M059J (cell line): ENCODE measurements at places on chromosomes 3 and 15.

GRCh38 chr3:134018406-134018805 is 11.3 kb downstream of the SLCO2A1 start:
- no peak for DNase-seq

DNA sequence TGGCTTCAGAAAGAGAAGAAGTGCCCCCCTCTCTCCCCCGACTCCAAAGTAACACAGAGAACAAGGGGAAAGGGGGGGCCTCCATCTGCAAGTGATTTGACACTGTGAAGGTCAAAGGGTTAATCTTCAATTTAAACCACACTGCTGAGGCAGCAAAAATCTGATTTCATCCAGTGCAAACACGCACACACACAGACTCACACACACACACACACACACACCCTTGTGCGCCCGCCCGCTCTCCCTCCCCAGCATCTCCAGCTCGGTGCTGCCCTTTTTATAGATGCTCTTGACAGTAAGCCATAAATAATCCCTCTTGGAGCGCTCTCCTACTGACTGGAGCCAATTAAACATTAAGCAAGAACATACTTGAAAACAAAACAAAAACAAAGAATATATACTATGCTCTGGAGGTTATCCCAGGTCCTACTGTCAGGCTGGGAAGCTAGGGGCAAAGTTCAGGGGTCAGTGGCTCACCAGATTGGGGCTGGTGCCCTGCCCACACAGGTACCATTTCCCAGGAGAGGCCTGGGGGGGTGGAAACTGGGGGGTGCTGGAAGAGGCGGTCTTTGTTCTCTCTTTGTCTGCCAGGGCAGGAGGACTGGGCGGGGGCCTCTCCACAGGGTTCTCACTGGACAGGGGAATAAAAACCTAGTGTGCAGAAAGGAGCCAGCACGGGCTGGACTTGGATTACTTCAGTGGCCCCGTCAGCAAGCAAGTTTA is 16.3 kb downstream of the BMF start:
- DNase-seq: peak; percentile 86

DNA sequence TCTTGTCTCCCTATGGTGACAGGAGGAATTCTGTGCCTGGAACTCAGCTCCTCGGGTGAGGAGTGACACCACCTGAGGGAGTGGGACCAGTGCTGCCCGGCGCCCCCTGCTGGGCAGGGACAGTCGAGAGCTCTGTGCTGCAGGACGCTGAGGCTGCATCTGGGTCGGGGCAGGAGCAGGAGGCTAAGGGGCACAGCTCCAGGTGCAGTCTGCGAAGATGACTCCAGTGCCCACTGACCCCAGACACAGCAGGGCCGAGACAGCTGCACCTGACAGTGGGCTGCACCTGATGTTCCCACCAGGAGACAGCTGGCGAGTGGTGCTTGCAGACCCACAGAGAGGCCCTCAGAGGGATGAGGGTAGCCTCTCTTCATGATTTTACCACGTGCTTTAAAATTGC is 152.9 kb downstream of the ATP10A start:
- DNase-seq: no peak

DNA sequence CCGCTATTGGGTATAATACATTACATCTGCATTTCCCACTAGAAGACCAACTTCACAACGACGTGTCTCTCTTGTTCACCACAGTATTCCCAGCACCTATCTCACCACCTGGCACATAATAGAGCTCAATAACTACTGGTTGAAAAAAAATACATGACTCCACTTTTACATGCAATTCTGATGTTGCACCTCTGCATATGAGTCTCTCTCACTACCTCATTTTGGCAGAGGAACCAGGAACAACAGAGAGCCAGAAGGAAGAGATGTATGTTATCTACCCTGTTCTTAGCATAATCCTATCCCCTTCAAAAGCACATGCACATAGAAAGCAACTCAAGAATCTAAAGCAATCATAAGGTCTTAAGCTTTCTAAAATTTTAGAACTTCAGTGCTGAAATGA is 61.6 kb downstream of the SHQ1 start:
- DNase-seq: no peak

DNA sequence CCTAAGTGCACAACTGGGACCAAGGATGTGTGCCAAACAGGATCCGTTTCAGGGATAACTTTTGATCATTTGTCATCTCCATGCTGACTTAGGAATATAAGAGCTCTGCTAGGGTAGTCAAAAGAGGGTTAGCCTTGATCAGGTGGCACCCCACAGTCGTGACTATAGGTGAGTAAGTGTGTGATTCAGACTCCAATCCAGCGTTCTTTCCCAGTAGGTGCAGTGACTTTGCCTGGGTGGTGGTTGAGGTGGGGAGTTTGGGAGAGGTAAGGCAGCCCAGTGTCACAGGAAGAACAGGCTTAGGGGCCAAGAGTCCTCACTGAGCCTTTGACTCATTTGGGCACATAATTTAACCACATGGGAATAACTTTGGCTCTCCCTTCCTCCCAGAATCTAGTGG is 51.0 kb downstream of the CHDH start:
- DNase-seq: peak; percentile 9

GRCh38 chr15:101490408-101490891 is 943 bp upstream of the PCSK6 start:
- no peak for DNase-seq

DNA sequence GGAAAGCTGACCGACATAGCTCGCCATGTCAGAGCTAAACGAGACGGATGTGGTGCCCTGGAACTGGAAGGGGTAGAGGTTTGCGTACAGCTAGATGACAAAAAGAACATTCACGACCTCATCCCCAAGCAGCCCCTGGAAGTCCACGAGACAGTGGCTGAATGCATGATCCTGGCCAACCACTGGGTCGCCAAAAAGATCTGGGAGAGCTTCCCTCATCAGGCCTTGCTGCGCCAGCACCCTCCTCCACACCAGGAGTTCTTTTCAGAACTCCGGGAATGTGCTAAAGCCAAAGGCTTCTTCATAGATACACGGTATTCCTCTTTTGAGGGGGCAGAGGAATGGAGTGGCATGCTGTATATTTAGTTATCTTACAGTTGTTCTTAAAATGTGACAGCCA is 30.4 kb downstream of the TIPIN start:
- no peak for DNase-seq

- no peak for DNase-seq
Measured at GRCh38 chr3:12916159-12916558, 74.8 kb upstream of the RPL32 start.

- no peak for DNase-seq
Measured at GRCh38 chr3:170421111-170421641, 2.5 kb downstream of the CLDN11 start.

- DNase-seq: no peak
Measured at GRCh38 chr3:194308601-194309449, 42.3 kb downstream of the CPN2 start.

- no peak for DNase-seq
Measured at GRCh38 chr3:138678086-138678485, 69.5 kb downstream of the FAIM start.

DNA sequence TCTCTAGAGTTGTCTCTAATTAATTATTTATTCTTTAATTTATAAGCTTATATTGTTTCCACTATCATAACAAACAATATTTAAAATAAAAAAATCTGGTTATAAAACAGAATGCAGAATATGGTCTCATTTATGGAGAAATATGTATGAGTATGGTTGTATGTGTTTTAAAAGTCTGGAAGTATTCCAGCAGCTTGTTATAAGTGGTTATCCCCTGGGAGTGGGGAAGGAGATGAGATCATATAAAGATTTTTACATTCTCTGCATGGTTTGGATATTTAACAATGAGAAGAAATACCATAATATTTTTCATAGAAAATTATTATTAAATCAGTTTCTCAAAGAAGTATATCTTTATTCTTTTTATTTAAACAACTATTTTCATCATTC is 135.4 kb upstream of the MB21D2 start:
- DNase-seq: no peak

DNA sequence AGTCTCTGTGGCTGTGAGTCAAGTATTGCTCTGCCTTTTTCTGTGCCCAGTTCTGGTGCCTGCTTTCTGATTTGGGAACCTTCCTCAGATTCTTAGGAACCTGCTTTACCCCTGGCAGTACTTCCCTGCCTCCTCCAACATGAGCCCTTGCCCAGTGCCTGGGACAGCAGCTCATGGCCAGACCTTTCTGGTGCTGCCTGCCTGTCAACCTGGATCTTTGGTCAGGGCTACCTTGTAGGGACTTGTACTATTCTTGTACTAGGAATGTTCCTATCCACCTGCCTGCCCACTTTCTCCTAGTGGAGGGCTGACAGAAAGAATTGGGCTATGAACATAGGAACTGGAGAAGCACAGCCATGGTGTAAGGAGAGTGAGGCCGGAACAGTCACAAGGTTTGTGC is 28.8 kb upstream of the EPHB1 start:
- DNase-seq: no peak
